ENCODE measurements at places on chromosomes 5 and 9.

DNA sequence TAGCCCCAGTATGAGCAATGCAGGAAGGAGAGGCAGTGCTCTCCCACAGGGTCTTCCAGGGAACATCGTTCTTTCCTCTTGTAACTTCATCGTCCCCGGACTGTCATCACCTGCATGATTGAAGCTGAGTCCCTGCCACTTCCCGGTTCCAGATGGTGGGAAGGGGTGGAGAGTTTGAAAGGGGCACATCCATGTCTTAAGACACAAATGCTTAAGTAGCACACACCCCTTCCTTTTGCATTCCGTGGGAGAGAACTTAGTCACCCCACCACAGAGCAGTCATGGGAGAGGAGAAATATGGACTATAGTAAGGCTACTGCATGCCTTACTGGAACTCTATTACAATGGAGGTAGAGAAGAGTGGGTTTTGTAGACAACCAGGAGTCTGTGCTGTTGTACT lies 165.3 kb upstream of the GAS1 start:
- DNase-seq: no peak

- no peak for DNase-seq
These were observed 1782.4 kb upstream of the WWC1 start for GRCh38 chr5:166509085-166509484.

DNA sequence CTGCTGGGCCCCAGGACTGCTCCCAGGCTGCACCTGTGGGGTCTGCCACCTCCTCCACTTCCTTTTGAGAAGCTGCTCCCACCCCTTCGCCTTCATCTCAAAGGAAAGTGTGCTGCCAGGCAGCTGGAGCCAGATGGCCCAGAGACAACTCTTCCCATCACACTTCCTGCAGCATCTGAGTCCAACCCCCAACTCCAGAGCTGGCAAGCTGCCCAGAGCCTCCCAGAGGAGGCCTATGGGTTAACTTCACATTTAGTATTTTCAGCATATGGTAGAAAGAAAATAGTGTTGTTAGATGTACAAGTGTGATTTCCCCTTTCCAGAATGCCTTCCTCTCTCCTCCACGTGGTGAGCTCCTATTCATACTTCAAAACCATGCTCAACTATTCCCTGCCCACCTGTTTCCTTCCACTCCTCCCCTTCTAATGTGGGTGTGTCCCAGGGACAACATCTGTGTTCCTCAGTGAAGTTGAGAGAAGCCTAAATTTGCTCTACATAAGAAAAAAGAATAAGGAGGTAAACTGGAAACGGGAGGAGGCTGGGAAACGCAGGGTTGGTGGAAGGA lies 38.6 kb upstream of the KCNMB1 start:
- DNase-seq: peak; percentile 83

- no peak for DNase-seq
These were observed 81.0 kb upstream of the SAP30L start for GRCh38 chr5:154364771-154365170.

GRCh38 chr5:10151656-10152055 lies 98.0 kb downstream of the ATPSCKMT start:
- DNase-seq: no peak

GRCh38 chr9:126454795-126455194 lies 128.2 kb downstream of the MVB12B start:
- no peak for DNase-seq

DNA sequence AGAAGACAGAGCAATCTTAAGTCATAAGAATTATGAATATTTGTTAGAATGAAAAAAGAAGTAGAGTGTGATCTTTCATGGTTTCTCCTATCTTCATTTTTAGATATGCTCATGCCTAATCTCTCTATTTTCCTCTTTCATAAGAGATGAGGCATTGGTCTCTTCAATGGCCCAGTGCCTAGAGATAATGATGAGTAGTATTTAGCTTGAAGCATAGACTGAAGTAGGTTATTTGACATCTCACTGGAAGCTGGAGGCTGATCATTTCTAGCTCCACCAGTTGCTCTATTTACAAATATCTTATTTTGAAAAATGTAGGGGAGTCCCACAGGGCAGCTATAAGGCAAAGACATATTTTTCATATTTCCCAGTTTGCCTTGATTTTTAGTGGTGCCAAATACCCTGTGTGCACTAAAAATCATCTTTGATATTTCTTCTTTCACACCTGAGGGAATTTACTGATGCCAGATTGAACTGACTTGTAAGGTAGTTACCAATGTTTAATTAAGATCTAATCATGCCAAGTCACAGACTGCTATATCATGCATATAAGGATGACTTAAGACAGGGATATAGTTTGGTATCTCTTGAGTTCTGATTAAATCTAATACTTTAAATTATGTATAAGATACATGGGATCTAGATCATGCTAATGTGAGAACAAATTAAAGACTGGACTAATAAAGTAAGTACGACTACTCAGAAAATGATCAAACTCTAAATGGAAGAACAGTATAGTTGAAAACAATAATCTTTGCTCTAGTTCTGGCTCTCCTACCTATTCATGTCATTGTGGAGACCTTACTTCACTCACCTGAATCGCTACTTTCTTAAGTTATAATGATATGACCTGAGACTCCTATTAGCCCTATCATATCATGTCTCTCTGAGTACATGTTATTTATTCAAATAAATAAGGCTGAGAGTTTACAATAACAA lies 108.2 kb upstream of the IFNE start:
- no peak for DNase-seq

GRCh38 chr5:111134087-111134486 lies 41.9 kb downstream of the WDR36 start:
- DNase-seq: no peak

- no peak for DNase-seq
These were observed 336.7 kb downstream of the FAM170A start for GRCh38 chr5:119966028-119966427.

DNA sequence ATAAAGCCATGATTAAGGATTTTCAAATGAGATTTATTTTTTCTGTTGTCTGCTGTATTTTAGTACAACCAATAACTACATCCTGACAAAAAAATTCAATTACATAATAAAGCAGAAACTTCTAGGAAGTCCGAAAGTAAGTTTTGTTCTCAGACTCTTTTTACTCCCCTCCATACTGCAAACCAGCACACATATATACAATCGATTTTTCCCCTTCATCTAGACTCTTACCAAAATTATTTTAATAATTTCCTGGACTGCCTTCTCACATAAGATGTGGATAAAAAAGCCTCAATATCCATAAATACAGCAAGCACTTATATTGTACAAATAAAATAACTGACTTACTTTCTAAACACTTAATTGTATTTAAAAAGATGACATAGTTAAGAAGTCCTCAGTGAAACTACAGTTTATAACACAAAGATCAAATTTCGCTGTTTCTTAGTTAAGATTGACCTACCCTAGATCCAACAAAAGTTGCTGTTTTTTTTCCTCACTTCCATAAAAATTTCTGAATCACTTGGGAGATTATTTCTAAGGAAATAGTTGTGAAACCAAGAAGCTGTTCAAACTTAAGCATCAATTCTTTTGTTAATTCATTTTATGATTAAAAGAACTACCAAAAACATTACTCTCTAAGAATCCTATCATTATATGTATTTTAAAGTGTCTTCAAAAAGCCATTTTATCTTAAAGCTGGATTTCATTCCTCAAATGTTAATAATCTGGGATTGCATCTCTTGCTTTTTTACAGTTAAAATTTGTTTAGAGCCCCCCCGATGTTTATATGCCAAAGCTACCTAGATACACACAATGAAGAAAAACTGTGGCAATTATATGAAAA lies 74.7 kb upstream of the IFNE start:
- no peak for DNase-seq

DNA sequence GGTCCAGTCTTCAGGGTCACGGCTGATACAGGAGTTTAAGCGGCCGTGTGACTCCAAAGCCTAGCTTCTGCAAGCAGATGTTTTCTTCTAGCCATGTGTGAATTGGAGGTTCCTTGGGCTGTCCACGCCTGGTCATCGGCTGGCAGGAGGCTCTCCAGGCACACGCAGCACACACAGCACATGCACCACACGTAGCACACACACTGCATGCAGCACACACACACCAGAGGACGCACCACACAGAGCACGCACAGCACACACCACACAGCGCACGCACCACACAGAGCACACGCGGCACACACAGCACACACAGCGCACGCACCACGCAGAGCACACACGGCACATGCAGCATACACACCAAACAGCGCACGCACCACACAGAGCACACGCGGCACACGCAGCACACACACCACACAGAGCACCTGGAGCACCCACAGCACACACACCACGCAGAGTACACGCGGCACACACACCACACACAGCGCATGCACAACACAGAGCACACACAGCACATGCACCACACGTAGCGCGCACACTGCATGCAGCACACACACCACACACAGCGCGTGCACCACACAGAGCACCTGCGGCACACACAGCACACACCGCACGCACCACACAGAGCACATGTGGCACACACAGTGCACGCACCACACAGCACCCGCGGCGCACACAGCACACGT lies 234.3 kb downstream of the FANCC start:
- DNase-seq: no peak

- no peak for DNase-seq
These were observed 2.1 kb downstream of the CACNA1B start for GRCh38 chr9:137879566-137880150.

GRCh38 chr9:116390303-116391228 lies 237.0 kb downstream of the PAPPA start:
- DNase-seq: no peak

- DNase-seq: no peak
These were observed 83.4 kb downstream of the AP3B1 start for GRCh38 chr5:78211052-78211451.

- no peak for DNase-seq
These were observed 1.8 kb downstream of the POU4F3 start for GRCh38 chr5:146340260-146341081.

- no peak for DNase-seq
These were observed 18.6 kb downstream of the RALGDS start for GRCh38 chr9:133102190-133103021.

- DNase-seq: peak; percentile 50
These were observed 353.7 kb downstream of the SLCO4C1 start for GRCh38 chr5:101942321-101942882.

DNA sequence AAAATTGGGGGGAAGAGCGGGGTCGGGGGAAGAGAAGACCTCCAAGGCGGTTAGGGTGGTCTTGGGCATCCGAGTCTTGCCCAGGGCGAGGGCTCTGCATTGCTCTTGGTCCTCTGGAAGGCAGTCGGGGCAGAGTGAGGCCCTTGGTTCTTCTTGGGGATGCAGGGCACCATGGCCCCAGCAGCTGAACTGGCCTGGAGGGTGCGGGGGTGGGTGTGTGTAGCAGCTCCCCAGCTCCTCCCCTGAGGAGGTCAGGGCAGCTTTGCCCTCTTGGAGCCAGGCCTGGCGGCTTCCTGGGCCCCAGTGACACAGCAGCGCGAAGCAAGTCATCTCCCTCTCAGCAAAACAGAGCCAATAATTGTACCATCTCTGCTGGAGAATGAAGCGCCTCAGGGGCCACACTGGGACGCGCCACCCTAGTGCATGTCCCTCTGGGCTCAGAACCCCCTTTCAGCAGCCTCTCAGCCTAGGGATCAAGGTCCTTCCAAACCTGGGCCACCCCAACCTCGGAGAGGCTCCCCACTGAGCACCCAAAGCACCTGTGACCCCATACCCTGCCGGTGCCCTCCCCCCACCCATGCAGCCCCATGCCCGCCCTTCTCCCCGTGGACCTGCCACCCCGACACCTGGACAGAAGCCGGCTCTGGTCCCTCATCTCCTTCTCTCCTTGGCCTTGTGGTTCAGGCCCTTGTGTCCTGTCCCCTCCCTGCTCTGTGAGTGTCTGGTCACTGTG lies 10.4 kb upstream of the RXRA start:
- no peak for DNase-seq

GRCh38 chr5:139732019-139732418 lies 63.6 kb upstream of the PSD2 start:
- DNase-seq: no peak

DNA sequence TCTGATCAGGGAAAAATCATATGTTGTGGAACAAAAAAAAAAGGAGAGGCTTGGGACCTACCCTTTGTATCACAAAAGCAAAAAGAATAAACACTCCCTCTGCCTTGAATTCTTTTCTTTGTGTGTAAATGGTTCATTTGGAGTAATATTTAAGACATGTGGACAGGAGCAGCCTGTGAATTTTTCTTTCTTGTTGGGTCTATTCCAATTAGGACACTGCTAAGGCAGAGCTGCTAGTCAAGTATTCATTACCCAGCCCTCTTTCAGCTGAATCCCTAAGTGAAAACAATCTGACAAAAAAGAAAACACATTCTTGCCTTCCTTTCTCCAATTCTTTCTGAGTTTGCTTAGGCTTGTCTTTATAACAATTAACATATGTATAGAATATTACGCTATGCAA lies 330.0 kb downstream of the EBF1 start:
- DNase-seq: no peak

GRCh38 chr5:93107805-93108520 lies 473.1 kb downstream of the NR2F1-AS1 start:
- DNase-seq: no peak

GRCh38 chr5:178564397-178564796 lies 25.8 kb downstream of the COL23A1 start:
- no peak for DNase-seq

DNA sequence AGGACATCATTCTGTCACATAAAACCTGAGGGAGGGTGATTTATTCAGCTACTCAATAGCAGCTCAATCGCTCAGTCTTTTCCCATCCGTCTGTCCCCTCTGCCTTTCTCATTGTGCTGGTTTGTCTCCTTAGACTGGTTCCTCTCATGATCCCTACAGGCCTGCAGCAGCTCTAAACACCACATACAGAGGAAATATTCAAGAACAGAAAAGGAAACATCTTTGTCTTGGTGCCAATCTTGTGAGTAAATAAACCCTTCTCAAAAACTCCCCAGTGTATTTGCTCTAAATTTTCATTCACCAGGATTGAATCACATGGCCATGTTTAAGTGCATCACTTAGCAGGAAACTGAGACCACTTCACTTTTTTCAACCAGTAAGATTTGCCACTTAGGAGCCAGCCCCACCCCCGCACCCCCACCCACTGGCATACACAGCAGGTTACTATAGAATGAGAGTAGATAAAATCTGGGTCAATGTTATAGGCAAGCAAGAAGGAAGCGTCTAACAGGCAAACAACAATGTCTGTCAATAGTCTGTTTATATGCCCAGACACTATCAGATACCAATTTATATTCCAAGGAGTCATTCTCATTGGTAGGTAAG lies 895.5 kb upstream of the DMAC1 start:
- DNase-seq: no peak

- DNase-seq: no peak
These were observed 451.5 kb upstream of the KIF2A start for GRCh38 chr5:61854531-61854930.

GRCh38 chr5:159519365-159519764 lies 189.1 kb upstream of the IL12B start:
- DNase-seq: no peak

Measured in BE2C (cell line).